ENCODE measurements at places on chromosomes 6 and 20. TPM values are rescaled to one million over a fixed set of nuclear protein-coding genes. Genes with fewer than 3 reads are reported as not detected.

DNA sequence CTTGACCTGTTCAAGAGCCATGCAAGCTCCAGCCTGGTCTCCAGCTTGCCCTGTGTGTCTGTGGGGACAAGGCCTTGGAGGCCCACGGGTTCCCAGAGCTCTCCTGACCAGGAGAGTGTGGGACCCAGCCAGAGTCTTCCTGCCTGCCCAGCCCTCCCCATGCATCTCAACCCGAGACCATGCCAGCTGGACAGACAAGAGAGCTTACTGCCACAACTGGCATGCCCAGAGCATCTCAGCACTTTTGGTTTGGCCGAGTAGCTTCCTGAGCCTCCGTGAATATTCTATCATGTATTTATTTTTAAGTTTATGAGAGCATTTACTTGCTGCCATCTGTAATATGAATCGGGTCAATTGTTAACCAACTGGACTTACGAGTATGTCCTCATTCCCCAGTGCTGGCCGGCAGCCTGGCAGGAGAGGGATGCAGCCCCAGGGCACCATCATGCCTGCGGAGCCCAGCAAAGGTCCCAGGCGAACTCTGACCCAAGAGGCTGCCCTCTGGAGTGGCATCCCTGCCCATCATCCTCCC, 14.9 kb downstream of the IP6K3 start:
- peak overlapping the region; percentile 87 for H3K27ac ChIP-seq
- DNase-seq, result peak; percentile 35
- no peaks in the 10 kb centered on the region for H3K36me3 ChIP-seq
- H3K27me3 ChIP-seq, result no peaks in the 10 kb centered on the region
- H3K4me3 ChIP-seq, result no peak overlapping the region

- H3K4me1 ChIP-seq, result no peaks in the 10 kb centered on the region
- H3K36me3 ChIP-seq, result no peaks in the 10 kb centered on the region
- H3K4me3 ChIP-seq, result no peak overlapping the region
- no peak for DNase-seq
- H3K27me3 ChIP-seq, result no peaks in the 10 kb centered on the region
- no peak overlapping the region for H3K27ac ChIP-seq
These were observed 42.6 kb upstream of the HMGN3 start for GRCh38 chr6:79277109-79277508.

FITM2 gene
- 7.0 TPM for total RNA-seq

DNA sequence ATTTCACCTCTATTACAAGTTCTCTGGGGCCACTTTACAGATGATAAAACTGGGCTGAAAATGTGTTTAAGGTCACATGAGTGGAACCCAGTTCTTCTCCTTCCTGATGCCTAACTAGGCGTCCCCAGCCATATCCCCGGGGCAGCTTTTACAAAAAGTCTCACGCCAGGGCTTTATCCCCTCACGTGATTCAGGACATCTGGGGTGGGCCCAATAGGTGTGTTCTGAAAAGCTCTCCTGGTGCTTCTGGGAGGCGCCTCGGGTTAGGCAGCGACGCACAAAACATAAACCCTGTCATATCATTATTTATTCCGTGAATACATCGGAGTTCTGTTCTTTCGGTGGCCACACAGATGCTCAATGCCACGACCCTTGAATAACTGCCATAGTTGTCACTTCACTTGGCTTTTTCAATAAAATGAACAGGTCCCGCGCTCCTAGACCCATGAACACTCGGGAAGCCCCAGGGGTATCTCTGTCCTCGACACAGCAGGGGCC, 32.1 kb downstream of the SF3B5 start:
- peak overlapping the region; percentile 86 for H3K27ac ChIP-seq
- peak; percentile 13 for DNase-seq
- H3K4me1 ChIP-seq, result peaks cover 16% of the 10 kb centered on the region
- no peaks in the 10 kb centered on the region for H3K27me3 ChIP-seq

GRM1 gene
- under 0.01 TPM for total RNA-seq

DNA sequence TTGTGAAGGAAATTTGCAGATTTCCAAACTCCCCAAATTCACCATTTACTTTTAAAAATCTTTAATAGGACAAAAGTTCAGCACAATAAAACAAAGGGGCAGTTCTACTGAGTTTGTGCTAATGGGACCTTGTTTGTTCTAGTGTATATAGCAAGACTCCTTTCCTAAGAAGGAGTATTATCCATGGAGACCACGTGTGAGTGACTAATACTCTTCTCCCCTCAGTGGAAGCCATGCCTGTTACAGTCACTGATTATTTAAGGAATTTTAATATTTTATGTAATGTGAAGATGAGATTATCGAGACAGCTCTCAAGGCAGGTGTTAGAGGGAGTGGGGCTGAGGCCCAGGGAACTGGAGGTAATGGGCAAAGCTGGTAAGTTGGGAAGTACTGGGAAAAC, 16.4 kb upstream of the QKI start:
- no peak for DNase-seq
- H3K4me3 ChIP-seq, result no peak overlapping the region
- no peaks in the 10 kb centered on the region for H3K36me3 ChIP-seq
- no peaks in the 10 kb centered on the region for H3K27me3 ChIP-seq
- H3K27ac ChIP-seq, result no peak overlapping the region
- H3K4me1 ChIP-seq, result no peaks in the 10 kb centered on the region

DNA sequence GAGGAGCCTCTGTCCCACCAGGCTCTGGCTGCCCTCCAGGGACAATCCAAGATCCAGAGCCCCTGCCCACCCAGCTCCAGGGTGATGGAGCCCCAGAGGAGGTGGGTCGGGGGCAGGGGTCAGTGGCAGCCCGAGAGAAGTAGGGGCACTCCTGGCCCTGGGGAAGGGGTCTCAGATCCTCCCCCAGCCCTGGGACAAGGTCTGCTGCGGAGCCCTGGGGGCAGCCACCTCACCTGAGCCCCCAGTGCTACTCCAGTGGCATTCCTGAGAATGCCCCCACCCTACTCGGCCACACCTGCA, 2.7 kb upstream of the LAMA5 start:
- DNase-seq, result no peak
- H3K36me3 ChIP-seq, result no peaks in the 10 kb centered on the region
- H3K4me3 ChIP-seq, result no peak overlapping the region
- H3K27ac ChIP-seq, result no peak overlapping the region

- H3K27me3 ChIP-seq, result no peaks in the 10 kb centered on the region
- H3K4me1 ChIP-seq, result no peaks in the 10 kb centered on the region
- DNase-seq, result no peak
These were observed 105.6 kb downstream of the BTBD3 start for GRCh38 chr20:12023194-12023795.

IPCEF1 gene
- total RNA-seq, result 5.7 TPM

- no peaks in the 10 kb centered on the region for H3K36me3 ChIP-seq
- DNase-seq, result no peak
- H3K4me1 ChIP-seq, result no peaks in the 10 kb centered on the region
- no peaks in the 10 kb centered on the region for H3K27me3 ChIP-seq
These were observed 954.0 kb upstream of the MAN1A1 start for GRCh38 chr6:120303527-120303926.

GRCh38 chr20:62014488-62014775, 51.2 kb downstream of the TAF4 start:
- DNase-seq, result no peak
- no peak overlapping the region for H3K4me3 ChIP-seq
- no peaks in the 10 kb centered on the region for H3K27me3 ChIP-seq

DNA sequence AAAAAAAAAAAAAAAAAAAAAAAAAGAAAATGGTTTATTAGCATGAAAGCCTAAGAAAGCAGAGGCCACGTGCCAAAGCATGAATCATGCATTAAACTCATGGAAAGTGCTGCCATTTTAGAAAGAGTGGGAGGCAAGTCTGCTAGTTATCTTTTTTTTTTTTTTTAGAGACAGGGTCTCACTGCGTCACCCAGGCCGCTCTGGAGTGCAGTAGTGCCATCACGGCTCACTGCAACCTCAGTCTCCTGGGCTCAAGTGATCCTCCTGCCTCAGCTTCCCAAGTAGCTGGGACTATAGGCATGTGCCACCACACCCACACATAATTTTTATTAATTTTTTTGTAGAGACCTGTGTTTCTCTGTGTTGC, 5.2 kb downstream of the VWA7 start:
- H3K36me3 ChIP-seq, result no peaks in the 10 kb centered on the region
- H3K27me3 ChIP-seq, result no peaks in the 10 kb centered on the region
- no peak for DNase-seq
- peaks cover 16% of the 10 kb centered on the region for H3K4me1 ChIP-seq
- no peak overlapping the region for H3K4me3 ChIP-seq

DNA sequence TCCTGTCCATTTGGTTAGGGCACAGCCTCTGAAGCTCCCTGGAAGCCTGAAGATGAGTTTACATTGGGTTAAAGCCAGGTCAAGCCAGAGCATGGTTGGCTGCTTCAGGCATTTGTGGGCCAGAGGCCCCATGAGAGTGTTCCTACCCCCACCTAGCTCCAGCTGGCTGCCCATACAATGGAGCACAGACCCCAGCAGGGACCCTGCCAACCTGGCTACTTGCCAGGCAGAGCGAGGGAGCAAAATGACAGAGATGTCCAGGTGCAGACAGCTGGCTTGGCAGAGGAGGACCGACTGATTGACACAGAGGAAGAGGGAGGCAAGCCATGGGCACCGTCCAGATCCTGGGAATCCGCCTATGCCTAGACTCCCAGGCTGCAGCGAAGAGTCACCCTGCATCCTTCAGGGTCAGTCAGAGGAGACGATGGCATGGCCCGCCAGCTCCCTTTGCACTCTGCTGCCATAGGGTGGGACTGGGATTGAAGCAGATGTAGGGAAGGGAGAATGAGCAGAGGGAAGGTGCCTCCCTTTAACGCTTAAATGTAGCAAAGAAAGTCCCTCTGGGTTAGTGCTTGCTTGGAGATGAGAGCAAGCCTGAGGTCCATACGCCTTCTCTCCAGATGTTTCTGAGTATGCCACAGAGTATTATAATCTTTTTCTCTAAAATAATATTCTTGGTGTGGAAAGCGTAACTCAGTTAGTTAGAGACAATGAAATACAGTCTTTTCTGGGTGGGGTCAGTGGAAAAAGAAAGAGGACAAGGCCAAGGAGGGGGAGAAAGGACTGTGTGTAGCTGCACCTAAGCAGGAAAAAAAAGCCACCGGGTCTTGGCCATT, 77.6 kb upstream of the FYN start:
- DNase-seq, result no peak
- no peaks in the 10 kb centered on the region for H3K4me1 ChIP-seq
- no peaks in the 10 kb centered on the region for H3K27me3 ChIP-seq
- no peaks in the 10 kb centered on the region for H3K36me3 ChIP-seq
- no peak overlapping the region for H3K27ac ChIP-seq

DNA sequence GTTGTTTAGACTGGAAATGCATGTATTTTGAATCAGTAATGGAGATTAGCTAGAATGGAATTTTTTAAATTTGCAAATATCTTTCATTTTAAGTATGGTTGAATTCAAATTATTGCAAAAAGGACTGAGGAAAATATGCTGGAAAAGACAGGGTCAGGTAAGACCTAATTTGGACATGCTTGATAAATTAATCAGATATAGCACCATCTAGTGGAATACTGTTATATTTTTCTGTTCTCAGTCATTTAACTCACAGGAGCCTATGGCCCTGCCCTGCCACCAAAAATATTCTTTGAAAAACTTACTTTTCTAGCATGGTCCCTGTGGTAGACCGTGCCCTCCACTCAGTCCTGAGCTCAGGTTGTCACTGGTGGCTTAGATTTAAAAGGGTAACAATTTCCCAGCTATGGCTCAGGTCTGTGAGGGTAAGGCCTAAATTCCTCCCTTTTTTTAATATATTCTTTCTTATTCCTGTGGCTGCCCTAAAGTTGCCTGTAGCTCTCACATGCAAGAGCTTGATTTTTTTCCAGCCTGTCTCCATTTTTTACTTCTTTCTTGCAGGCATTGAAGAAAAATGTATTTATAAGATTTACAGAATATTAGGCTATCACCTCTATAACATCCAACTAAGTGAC, 25.3 kb upstream of the KIAA1586 start:
- H3K27me3 ChIP-seq, result no peaks in the 10 kb centered on the region
- DNase-seq, result no peak
- H3K36me3 ChIP-seq, result no peaks in the 10 kb centered on the region

DNA sequence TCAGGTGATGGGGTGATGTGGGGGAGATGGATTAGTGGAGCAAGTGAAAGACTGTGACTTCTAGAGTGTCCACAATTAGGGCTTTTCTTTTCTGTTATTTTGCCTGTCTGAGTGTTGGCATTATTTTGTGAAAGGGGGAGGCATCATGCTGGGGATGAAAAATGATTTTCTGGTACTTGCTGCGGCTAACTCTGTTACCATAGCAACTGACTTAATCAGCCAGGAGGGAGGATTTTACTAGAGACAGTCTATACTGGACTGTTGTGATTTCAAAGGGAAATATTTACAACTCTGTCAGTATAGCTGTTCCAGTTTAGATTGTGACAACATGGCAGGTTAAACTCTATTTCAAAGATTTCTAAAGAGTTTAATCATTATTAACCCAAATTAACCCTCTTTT, 30.4 kb upstream of the MRAP2 start:
- H3K4me3 ChIP-seq, result no peak overlapping the region
- no peak for DNase-seq
- no peaks in the 10 kb centered on the region for H3K27me3 ChIP-seq
- no peaks in the 10 kb centered on the region for H3K4me1 ChIP-seq
- H3K27ac ChIP-seq, result no peak overlapping the region
- no peaks in the 10 kb centered on the region for H3K36me3 ChIP-seq

- H3K4me1 ChIP-seq, result no peaks in the 10 kb centered on the region
- no peaks in the 10 kb centered on the region for H3K27me3 ChIP-seq
- no peaks in the 10 kb centered on the region for H3K36me3 ChIP-seq
- DNase-seq, result no peak
- H3K4me3 ChIP-seq, result no peak overlapping the region
These were observed 35.0 kb downstream of the MYLK4 start for GRCh38 chr6:2715737-2716136.

PPP1R16B gene
- 4.7 TPM for total RNA-seq

APCDD1L gene
- not detected for total RNA-seq

- H3K27ac ChIP-seq, result no peak overlapping the region
- H3K4me3 ChIP-seq, result no peak overlapping the region
- H3K36me3 ChIP-seq, result no peaks in the 10 kb centered on the region
- H3K4me1 ChIP-seq, result peaks cover 4% of the 10 kb centered on the region
- no peaks in the 10 kb centered on the region for H3K27me3 ChIP-seq
- DNase-seq, result no peak
These were observed 826.6 kb downstream of the MAFB start for GRCh38 chr20:39862470-39862891.

DNA sequence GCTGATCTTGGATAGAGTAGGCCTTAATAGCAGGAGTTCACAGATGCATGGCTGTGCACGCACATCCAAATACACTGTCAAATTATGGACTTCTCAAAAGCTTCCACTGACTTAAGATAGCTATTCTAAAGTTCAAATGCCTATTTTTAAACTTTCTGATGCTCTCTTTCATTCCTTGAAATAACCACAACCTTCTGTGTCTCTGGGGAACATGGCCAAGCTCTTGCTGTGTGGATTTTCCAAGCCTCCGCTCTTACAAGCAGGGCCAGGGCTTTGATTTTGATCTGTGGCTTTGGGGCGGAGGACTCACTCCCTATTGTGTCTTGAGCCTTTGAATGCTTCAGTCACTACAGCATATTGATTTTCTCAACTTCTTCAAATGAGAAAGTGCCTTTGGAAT, 35.7 kb upstream of the SNRPB2 start:
- DNase-seq, result no peak
- no peaks in the 10 kb centered on the region for H3K36me3 ChIP-seq
- H3K27ac ChIP-seq, result no peak overlapping the region
- H3K27me3 ChIP-seq, result no peaks in the 10 kb centered on the region
- H3K4me1 ChIP-seq, result no peaks in the 10 kb centered on the region

DLK2 gene
- not detected for total RNA-seq

Measured in body of pancreas (tissue), 4 donors.